RWPE2 (cell line): ENCODE measurements at places on chromosomes 6 and 20.

DNA sequence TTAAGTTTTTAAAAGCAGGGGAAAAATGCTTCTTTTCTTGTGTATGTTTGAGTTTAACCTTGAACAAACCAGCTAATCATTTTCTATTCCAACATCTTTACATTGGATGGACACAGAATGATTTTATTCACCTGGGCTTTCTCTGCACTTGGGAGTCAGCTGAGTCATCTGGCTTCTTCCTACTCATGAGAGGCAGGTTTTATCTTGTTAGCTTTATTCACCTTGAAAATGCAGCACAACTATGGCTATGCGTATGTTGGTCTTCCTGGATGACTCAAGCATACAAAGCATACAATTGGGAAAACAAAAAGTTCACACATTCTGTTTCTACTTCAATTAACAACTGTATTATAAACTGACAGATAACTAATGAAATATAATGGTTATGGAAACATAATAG is 737.7 kb downstream of the FRK start:
- no peak overlapping the region for H3K4me3 ChIP-seq
- H3K27ac ChIP-seq, result no peak overlapping the region
- H3K27me3 ChIP-seq, result peaks cover 2% of the 10 kb centered on the region

GRCh38 chr6:52139985-52140680 is 46.0 kb upstream of the IL17A start:
- H3K36me3 ChIP-seq, result no peaks in the 10 kb centered on the region
- DNase-seq, result no peak
- no peak overlapping the region for H3K27ac ChIP-seq
- peaks cover 47% of the 10 kb centered on the region for H3K27me3 ChIP-seq
- H3K4me1 ChIP-seq, result no peaks in the 10 kb centered on the region

- H3K27me3 ChIP-seq, result no peaks in the 10 kb centered on the region
- no peak for DNase-seq
- peak overlapping the region; percentile 94 for H3K27ac ChIP-seq
- peaks cover 21% of the 10 kb centered on the region for H3K4me1 ChIP-seq
- H3K36me3 ChIP-seq, result no peaks in the 10 kb centered on the region
Observed at GRCh38 chr6:26232306-26232939, 132.6 kb upstream of the BTN3A2 start.

GRCh38 chr6:138685257-138685656 is 88.3 kb upstream of the CCDC28A start:
- H3K4me3 ChIP-seq, result no peak overlapping the region
- peaks cover 11% of the 10 kb centered on the region; the same call in 1 of the 2 replicates for H3K36me3 ChIP-seq
- peaks cover 36% of the 10 kb centered on the region for H3K4me1 ChIP-seq
- no peaks in the 10 kb centered on the region for H3K27me3 ChIP-seq

DNA sequence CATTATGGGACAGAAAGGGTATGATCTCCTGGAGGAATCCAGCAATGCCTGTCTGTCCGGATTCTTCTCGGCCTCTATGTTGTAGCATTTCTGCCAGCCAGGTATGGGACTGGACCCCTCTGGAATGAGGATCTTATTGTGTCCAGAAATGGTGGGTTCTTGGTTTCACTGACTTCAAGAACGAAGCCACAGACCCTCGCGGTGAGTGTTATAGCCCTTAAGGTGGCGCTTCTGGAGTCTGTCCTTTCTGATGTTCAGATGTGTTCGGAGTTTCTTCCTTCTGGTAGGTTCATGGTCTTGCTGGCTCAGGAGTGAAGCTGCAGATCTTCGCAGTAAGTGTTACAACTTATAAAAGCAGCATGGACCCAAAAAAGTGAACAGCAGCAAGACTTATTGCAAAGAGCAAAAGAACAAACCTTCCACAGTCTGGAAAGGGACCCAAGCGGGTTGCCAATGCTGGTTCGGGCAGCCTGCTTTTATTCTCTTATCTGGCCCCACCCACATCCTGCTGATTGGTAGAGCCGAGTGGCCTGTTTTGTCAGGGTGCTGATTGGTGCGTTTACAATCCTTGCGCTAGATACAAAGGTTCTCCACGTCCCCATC is 62.3 kb upstream of the IER3 start:
- H3K36me3 ChIP-seq, result no peaks in the 10 kb centered on the region
- DNase-seq, result no peak
- no peak overlapping the region for H3K27ac ChIP-seq
- H3K4me3 ChIP-seq, result no peak overlapping the region
- no peaks in the 10 kb centered on the region for H3K27me3 ChIP-seq
- peaks cover 12% of the 10 kb centered on the region for H3K4me1 ChIP-seq

DNA sequence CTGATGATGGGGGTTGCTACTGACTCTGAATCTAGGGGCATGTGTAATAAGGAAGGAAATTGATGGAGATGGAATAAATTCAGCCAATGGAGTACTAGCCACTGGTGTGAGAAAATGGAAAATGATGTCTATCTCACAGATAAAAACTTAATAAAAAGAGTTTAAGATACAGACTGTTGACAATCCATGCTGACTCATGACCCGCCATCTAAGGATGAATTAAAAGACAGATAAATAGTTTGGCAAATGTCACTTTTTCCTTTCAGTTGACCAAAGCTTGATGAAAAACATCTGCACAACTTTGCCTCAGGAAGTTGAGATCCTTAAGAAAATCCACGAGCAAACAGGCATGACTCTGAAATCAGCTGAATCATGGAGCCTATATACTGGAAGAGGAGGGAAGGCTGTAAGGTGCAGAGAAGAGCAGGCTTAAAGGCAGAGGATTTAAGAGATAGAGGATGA is 82.6 kb upstream of the BMP5 start:
- no peaks in the 10 kb centered on the region for H3K36me3 ChIP-seq
- H3K27ac ChIP-seq, result no peak overlapping the region
- H3K27me3 ChIP-seq, result no peaks in the 10 kb centered on the region
- H3K4me3 ChIP-seq, result no peak overlapping the region

GRCh38 chr6:119547024-119547423 is 197.5 kb upstream of the MAN1A1 start:
- no peak overlapping the region for H3K4me3 ChIP-seq
- no peaks in the 10 kb centered on the region for H3K27me3 ChIP-seq
- H3K4me1 ChIP-seq, result peaks cover 2% of the 10 kb centered on the region
- no peak overlapping the region for H3K27ac ChIP-seq

GRCh38 chr6:122014961-122015360 is 384.5 kb upstream of the HSF2 start:
- H3K4me1 ChIP-seq, result no peaks in the 10 kb centered on the region
- H3K27me3 ChIP-seq, result no peaks in the 10 kb centered on the region
- no peak for DNase-seq
- H3K27ac ChIP-seq, result no peak overlapping the region
- H3K4me3 ChIP-seq, result no peak overlapping the region

- H3K36me3 ChIP-seq, result no peaks in the 10 kb centered on the region
- H3K4me1 ChIP-seq, result no peaks in the 10 kb centered on the region
- no peak for DNase-seq
- no peak overlapping the region for H3K4me3 ChIP-seq
- H3K27me3 ChIP-seq, result no peaks in the 10 kb centered on the region
- no peak overlapping the region for H3K27ac ChIP-seq
Observed at GRCh38 chr20:32889281-32889680, 30.6 kb downstream of the EFCAB8 start.

DNA sequence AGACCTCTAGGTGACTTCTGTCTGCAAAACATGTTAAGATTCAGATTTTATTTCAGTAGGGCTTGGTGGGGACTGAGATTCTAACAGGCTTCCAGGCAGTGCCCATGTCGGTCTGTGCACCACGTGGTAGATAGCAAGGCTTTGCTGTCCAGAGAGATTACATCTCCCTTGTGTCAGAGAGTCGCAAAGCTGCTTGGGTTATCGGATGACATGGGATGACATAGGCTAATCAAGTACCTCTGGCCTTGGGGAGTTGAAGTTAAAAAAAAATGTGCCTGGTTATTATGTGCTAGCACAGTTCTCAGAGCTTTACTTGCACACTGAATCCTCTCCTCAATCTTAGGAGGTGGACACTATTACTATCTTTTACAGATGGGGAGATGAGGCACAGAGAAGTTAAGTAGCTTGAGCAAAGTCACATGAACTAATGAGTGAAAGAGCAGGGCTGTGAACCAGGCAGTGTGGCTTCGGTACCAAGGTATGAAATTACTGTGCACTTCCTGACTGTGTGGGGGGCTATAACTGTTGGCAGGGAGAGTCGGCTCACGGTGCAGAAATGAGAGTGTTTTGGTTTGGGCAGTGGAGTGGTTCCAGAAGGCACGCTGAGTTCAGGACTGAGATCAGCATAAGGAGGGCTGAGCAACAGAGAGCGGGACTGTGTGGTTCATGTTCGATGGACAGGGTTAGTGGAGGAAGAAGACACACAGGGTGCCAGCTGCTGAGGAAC is 41.1 kb downstream of the FARS2 start:
- no peaks in the 10 kb centered on the region for H3K4me1 ChIP-seq
- no peak for DNase-seq
- H3K36me3 ChIP-seq, result no peaks in the 10 kb centered on the region
- no peak overlapping the region for H3K27ac ChIP-seq

GRCh38 chr6:132648356-132648755 is 10.6 kb downstream of the TAAR1 start:
- no peak overlapping the region for H3K4me3 ChIP-seq
- no peaks in the 10 kb centered on the region for H3K36me3 ChIP-seq
- no peak for DNase-seq

DNA sequence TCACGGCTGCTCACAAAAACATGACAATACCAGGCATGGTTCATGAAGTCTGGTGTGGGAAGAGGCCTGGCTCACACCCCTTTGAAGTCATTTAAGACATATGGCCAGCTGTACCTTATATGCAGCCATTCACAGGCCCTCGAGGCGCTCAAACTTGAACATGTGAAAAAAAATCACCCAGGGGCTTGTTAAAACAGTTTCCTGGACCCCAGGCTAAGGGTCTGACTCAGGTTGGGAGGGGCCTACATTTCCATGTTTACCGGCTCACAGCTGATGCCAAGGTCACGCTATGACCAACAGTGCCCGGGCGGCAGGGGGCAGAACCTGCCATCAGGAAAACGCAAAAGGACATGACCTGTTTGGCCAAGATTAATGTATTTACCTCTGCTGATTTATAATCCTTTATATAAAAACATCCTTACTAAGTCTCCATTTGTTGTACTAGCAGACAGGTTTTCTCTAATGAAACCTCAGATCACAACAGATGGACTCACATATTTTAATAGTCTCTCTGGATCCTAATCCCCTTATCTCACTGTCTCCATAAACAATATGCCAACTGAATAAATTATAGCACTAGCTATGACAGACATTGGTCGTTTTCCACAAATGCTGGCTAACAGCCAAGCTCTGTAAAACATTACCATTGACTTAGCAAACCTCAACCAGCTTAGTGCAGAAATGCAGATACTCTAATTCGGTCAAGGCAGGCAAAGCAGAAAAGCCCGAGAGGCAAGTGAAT is 19.9 kb downstream of the EZR start:
- no peaks in the 10 kb centered on the region for H3K27me3 ChIP-seq
- no peak overlapping the region for H3K4me3 ChIP-seq
- no peak for DNase-seq

- no peaks in the 10 kb centered on the region for H3K36me3 ChIP-seq
- no peaks in the 10 kb centered on the region for H3K4me1 ChIP-seq
- H3K27me3 ChIP-seq, result no peaks in the 10 kb centered on the region
- no peak overlapping the region for H3K27ac ChIP-seq
Observed at GRCh38 chr6:83292900-83293843, 100.0 kb downstream of the RWDD2A start.

DNA sequence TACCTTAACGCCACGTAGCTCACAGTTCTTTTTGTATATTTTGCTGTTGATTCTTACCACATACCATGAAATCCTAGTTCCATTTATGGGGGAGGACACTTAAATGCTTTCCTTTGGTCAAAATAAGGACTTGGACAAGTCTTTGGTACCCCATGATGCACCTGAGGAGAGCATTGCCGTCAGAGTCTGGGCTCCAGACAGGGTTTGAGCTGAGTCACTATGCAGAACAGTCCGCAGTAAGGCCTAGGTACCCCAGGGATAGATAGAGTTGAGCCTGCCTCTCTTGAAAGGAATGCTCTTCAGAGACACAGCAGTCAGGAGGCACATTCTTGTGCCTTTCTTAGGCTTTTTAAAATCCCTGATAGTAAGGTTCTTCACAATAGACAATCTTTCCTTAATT is 6.0 kb downstream of the PARD6B start:
- H3K27me3 ChIP-seq, result no peaks in the 10 kb centered on the region
- H3K36me3 ChIP-seq, result peaks cover 82% of the 10 kb centered on the region
- H3K27ac ChIP-seq, result no peak overlapping the region
- no peak for DNase-seq
- peaks cover 56% of the 10 kb centered on the region for H3K4me1 ChIP-seq
- no peak overlapping the region for H3K4me3 ChIP-seq

GRCh38 chr20:40335437-40335836 is 353.6 kb downstream of the MAFB start:
- no peaks in the 10 kb centered on the region for H3K4me1 ChIP-seq
- H3K27me3 ChIP-seq, result no peaks in the 10 kb centered on the region
- no peak for DNase-seq
- no peaks in the 10 kb centered on the region for H3K36me3 ChIP-seq
- H3K27ac ChIP-seq, result no peak overlapping the region

GRCh38 chr6:158680481-158680880 is 30.6 kb downstream of the SYTL3 start:
- H3K4me3 ChIP-seq, result no peak overlapping the region
- H3K27me3 ChIP-seq, result no peaks in the 10 kb centered on the region
- no peaks in the 10 kb centered on the region for H3K36me3 ChIP-seq
- H3K27ac ChIP-seq, result no peak overlapping the region
- DNase-seq, result no peak

GRCh38 chr6:97775012-97775411 is 492.0 kb upstream of the MMS22L start:
- no peaks in the 10 kb centered on the region for H3K36me3 ChIP-seq
- H3K4me3 ChIP-seq, result no peak overlapping the region
- H3K4me1 ChIP-seq, result no peaks in the 10 kb centered on the region
- no peak overlapping the region for H3K27ac ChIP-seq
- DNase-seq, result no peak

DNA sequence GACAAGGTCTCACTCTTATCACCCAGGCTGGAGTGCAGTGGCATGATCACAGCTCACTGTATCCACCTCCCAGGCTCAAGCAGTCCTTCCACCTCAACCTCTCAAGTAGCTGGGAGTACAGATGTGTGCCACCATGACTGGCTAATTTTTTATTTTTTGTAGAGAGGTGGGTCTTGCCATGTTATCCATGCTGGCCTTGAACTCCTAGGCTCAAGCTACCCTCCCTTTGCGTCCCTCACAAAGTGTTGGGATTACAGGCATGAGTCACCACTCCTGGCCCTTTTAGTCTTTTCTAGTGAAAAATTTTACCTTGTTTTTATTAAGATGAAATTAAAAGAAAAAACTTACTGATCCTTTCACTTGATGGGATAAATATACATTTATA is 17.2 kb downstream of the CDC5L start:
- H3K27me3 ChIP-seq, result no peaks in the 10 kb centered on the region
- peaks cover 93% of the 10 kb centered on the region for H3K36me3 ChIP-seq
- no peak overlapping the region for H3K4me3 ChIP-seq

DNA sequence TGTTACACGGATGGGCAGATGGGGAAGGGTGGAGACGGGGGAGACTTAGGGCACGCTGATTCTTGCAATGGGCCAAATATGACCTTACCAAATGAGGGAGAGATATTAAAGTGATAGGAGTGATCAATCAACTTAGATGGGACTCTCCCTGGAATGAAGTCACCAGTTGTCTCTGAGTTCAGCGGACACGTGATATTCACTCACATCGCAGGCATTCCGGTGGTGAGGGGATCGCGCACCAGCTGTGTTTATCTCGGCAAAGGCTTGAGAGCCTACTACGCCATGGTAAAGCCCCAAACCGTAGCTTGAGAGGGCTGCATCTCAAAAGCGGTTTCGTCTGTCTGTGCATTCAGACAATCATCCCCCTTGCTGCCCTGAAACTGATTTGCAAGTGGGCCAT is 5.5 kb downstream of the BMP7 start:
- H3K36me3 ChIP-seq, result no peaks in the 10 kb centered on the region
- no peak for DNase-seq
- H3K4me3 ChIP-seq, result no peak overlapping the region
- peaks cover 100% of the 10 kb centered on the region for H3K27me3 ChIP-seq

GRCh38 chr6:46684771-46685170 is 2.9 kb upstream of the TDRD6 start:
- no peaks in the 10 kb centered on the region for H3K27me3 ChIP-seq
- no peaks in the 10 kb centered on the region for H3K4me1 ChIP-seq
- no peak overlapping the region for H3K27ac ChIP-seq
- DNase-seq, result no peak
- no peak overlapping the region for H3K4me3 ChIP-seq
